GDM1 (cell line): ENCODE measurements at places on chromosomes 7 and 10.

- DNase-seq = no peak
Measured at GRCh38 chr10:126205486-126206205, 182.6 kb downstream of the ADAM12 start.

GRCh38 chr10:21039721-21040120 lies 142.6 kb upstream of the NEBL start:
- no peak for DNase-seq

DNA sequence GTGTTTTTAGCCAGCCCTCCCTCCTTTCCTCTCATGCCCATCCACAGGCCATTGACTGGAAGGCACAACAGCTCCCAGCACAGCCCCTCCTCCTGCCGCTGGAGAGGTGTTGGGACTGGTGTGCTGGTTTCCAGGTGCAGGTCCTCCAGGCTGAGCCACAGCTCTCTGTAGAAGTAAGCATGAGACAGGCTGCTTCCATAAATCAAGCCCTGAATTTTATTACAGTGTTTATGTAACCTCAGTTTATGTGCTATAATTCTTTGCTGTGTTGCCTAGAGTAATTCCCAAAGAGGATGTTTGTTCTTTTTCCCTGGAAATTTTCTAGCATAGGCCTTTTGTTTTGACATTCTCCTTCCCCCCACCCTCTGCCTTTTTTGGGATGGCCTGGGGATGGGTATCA lies 445.8 kb downstream of the AUTS2 start:
- DNase-seq = no peak

DNA sequence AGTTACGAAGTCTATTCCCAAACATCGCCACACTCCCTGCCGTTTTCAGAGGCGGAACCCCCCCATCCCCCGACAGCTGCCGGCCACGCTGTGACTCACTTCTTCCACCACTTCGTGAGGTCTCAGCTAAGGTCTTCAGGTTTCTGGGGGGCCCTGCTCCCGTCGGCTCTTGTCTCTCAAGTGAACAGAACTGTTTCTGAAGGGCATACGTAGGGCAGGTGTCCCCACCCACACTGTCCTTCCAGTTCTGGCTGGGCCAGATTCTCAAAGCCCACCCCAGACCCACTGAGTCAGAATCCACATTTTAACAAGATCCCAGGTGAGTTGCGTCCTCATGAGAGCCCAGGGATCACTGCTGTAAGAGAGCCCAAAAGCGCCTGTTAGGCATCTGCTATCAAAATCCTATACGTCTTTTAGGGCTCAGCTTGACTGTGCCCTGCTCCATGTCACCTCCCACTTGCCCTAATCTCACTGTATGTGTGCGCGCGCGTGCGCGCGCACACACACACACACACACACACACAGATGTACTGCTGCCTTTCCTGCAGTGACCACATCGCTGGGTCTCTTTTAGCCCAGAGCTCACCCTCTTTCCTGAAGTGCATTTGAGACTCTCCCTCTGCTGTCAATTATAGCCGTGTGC lies 78.8 kb downstream of the PROSER2 start:
- DNase-seq = peak; percentile 16

DNA sequence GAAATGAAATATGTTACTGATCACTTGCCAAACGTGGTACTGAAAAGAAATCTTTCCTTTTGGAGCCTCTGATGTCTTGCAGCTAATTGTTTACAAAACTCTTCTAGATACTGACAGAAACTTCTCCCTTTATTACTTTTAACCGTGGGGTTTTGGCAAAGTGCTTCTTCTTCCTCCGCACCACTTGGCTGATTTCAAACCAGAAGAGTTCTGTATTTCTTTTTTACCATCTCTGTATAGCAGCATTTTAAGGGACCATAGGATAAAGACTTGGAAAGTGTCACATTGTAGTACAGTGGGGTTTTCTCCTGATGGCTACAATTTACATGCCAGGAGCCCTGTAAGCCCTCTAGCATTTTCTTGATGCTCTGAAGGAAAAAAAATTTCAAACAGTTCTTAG lies 21.9 kb upstream of the CREB5 start:
- DNase-seq = no peak

GRCh38 chr10:78458983-78459638 lies 425.4 kb downstream of the RPS24 start:
- no peak for DNase-seq

DNA sequence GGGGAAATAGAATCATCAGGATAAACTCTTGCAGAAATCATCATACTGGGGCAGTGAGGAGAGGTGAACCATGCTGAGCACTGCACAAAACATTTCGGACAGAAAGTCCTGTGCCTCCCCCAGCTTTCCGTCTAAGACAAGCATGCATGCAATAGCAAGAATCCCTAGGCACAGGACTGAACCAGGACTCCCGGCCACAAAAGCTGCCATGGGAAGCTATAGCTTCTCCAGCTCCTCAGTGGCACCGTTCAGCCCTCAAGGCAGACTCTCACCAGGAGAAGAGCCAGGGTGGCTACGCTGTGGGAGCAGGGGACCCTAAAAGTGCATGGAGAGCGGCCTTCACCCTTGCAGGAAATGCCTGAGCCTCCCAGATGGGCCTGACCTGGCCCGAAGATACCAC lies 70.8 kb downstream of the ASB13 start:
- no peak for DNase-seq

GRCh38 chr7:134513169-134513752 lies 14.1 kb upstream of the AKR1B10 start:
- peak; percentile 3 for DNase-seq

DNA sequence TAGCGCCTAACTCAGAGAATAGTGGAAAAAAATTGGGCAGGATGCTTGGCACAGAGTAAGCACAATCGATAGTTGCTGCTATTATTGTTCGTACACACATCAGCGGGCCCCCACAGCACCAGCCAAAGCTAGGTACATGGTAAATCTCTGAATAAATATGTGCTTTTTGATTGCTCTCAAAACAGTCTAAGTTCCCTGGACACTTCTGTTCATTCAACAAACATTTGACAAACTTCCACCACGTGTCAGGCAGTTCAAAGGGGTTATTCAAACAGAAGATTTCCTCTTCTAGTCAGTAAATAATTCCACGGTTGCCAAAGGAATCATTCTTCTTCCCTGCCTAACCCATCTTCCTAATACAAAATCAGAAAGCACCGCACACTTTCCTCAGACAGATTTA lies 150.8 kb downstream of the DGKI start:
- no peak for DNase-seq

GRCh38 chr7:142188846-142189245 lies 69.0 kb downstream of the PRSS58 start:
- no peak for DNase-seq

DNA sequence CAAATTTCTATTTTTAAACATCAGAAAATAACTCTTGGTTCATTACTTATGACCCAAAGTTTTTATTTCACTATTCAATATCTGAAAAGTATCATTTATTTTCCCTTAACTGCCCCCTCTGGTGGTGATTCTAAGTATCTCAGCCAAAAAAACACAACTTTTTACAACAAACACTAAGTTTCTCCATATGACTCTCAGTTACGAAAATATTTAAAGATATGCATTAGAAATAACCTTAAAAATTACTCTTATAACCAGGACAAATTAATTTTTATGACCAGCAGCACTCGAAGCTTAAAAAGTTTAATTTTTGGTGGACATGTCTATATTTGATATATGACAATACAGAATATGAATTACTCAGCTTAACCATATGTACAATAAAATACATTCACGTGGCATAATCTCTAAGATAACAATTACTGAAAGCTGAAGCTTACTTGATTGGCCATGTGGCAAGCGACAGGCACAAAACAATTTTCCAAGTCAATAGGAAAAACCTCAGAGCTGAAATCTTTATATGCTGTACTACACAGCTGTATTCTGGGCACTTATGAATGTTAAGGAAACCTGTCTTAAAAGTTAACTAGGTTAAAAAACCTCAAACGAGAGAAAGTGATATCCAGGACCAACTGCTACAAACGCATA lies 2.3 kb downstream of the HNRNPA2B1 start:
- DNase-seq = no peak

- peak; percentile 49 for DNase-seq
Measured at GRCh38 chr7:6725003-6725402, 18.3 kb upstream of the ZNF12 start.

- peak; percentile 93 for DNase-seq
Measured at GRCh38 chr7:143395187-143396149, 13.2 kb downstream of the EPHA1 start.

DNA sequence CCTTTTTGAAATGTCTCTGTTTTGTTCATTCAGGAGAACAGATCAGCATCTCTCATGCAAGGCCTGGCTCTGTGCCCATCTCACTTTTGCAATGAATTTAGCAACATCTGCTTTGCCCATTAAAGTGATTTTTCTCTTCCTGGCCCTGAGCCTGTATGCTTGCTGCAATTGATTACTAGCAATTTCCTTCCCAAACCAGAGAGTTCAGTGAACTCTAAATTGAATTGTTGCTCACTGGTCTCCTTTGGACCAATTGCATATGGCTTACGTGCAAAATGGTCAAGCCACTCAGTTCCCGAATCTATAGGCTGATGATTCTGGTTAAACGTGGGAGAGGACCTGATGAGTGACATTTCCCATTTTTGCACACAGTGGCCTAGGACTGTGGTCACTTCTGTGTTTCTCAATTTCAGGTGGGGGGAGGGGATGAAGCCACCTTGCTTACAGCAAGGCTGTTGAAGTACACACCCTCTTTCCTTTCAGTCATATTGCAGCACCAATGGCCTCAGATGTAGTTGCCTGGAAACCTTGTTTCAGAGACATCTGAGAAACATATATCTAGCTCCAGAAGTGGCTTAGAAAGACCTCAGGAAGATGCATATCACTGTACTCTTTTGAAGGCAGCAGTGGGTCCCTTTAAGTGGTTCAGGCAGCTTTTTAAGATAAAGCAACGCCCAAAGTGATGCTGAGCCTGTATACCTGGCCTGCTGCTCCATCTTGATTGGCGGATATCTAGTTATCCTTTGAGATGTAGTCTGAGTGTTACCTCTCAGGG lies 201.4 kb downstream of the PTEN start:
- DNase-seq = no peak

GRCh38 chr10:3268025-3268424 lies 95.4 kb upstream of the PITRM1 start:
- no peak for DNase-seq

GRCh38 chr7:159025161-159025779 lies 119.4 kb downstream of the VIPR2 start:
- no peak for DNase-seq

- DNase-seq = no peak
Measured at GRCh38 chr10:128338951-128339350, 212.7 kb upstream of the MKI67 start.

GRCh38 chr7:2129323-2130095 lies 103.2 kb downstream of the MAD1L1 start:
- no peak for DNase-seq

DNA sequence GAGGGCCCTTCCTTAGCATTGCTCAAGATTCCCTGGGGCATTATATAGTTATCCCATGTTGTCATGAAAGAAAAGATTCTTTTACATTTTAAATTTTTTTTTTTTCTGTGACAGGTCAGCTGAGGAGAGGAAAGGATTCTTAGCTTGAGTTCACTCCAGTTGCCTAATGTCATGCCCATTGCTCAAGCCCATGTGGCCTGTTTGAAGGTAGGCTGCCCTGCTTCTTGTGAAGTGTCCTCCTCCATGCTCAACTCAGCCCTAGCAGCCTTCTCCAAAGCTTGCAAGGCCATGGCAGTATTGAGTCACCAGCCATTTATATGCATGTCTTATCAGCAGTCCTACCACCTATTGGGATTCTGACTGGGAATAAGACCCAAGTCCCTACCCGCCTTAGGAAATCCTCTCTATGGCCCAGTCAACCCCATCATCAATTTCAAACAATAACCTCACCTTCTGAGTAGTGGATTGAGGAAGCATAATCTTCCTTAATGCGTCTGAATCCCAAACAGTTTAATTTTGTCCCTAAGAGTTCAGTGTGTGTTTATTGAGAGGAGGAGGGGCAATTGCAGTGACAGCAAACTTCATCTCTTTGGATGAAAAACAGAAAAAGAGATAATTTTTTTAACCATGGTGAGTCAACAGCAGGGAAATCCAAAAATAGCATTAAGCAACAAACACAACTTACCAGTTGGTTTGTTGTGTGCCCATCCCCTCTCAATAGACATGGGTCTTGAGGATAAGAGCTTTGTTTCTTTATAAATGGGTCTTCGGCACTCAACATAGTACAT lies 38.6 kb upstream of the WASL start:
- no peak for DNase-seq

GRCh38 chr7:106114716-106115383 lies 2.7 kb upstream of the SYPL1 start:
- DNase-seq = peak; percentile 37

GRCh38 chr7:78704504-78704903 lies 749.0 kb downstream of the MAGI2 start:
- no peak for DNase-seq

DNA sequence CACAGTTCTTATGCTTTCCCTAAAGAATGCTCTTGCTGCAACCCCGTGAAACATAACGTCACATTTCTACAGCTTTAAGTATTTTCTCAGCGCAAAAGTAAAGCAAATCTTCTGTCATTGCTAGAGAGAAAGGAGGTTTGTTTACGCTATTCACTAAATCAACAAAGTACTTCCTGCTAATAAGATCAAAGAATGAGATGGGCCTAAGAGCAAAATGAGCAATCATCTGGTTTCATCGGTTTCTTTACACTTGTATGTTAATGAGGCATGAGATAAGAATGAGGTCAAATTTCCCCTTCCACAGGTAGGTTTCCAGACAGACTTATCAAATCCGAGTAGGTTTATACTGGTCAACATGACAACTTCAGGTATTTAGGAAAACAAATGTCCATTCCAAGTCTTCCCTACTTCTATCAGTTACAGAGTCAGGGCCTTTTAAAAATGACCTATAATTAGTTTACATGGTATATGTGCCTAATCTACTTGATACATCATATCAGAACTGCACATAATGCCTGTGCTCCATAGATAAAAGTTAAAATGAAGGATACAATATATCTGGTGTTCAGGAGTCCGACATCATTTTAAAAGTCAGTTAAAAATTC lies 8.4 kb downstream of the USP6NL start:
- DNase-seq = no peak

DNA sequence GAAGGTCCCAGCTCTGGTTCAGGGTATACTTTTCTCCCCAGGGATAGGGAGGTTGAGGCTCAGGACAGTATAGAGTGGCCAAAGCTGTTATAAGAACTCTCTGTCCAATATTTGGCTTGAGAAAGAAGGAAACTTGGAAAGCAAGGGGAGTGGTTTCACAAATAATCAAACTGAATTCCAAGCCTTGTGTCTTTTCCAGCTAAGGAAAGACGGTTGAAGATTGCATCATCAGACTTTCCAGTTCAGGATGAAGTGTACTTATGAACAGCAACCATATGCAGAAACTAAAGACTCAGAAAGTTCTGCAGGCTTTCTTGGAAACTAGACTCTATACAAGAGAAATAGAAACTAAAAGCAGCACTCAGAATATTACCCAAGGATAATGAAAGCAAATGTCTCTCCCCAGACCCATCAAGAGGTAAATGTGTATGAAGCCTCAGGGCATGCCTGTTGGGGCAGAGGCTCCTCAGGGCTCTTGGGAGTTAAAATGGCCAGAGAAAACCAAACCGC lies 46.4 kb downstream of the RAMP3 start:
- no peak for DNase-seq
